Hematopoietic multipotent progenitor cell treated with erythropoietin and hydrocortisone succinate and interleukin-3 and kit ligand, for 15 days (in vitro differentiated cells): ENCODE measurements at places on chromosomes 2 and 18.

GRCh38 chr2:27756544-27757498 is 14.7 kb upstream of the MRPL33 start:
- no peak for DNase-seq

GRCh38 chr2:81087646-81088045 is 783.1 kb upstream of the LRRTM1 start:
- no peak for DNase-seq

- no peak for DNase-seq
Measured at GRCh38 chr2:95386031-95386430, 16.5 kb upstream of the FAHD2A start.

GRCh38 chr2:7020468-7020867 is 103.3 kb downstream of the RNF144A start:
- DNase-seq = no peak

GRCh38 chr2:143717536-143718168 is 588.4 kb downstream of the ARHGAP15 start:
- no peak for DNase-seq

DNA sequence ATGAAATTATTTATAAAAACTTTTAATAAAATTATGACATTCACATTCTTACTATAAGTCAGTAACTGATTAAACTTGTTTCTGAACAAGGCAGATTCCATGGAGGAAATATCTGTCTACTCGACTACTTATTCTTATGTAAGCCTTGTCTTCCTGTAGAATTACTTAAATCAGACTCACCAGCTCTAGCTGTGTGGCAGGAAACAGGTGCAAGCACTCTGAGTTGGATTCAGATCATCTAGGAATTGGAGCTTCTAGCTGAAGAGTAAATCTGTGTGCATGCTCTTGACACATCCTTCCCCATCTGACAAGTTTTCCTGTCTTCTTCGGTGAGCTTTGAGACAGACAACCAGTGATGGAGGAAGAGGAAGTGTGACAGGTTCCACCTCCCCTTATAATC is 284.7 kb downstream of the TRIB2 start:
- no peak for DNase-seq
